Mesothelial cell of epicardium (in vitro differentiated cells): ENCODE measurements at places on chromosomes 16 and 17.

DNA sequence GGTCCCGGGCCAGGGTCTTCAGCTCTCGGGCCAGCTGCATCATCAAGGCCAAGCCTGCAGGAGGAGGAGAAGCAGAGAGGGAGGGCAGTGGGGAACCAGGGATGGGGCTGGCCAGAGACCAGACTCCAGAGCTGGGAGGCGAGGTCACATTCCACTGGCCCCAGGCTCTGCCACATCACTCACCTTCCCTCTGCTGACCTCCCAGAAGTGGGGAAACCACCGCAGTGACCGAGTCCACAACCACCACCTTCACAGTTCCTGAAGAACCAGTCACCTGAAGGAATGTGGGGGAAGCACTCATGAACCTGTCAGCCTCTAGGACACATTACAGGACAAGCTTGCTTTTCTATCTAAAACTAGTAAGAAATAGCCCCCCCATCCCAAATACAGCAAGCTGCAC, 16.4 kb downstream of the RAD51D start:
- H3K27me3 ChIP-seq = no peaks in the 10 kb centered on the region
- H3K36me3 ChIP-seq = peaks cover 30% of the 10 kb centered on the region
- H3K4me1 ChIP-seq = no peaks in the 10 kb centered on the region
- H3K27ac ChIP-seq = no peak overlapping the region
- DNase-seq = no peak

DNA sequence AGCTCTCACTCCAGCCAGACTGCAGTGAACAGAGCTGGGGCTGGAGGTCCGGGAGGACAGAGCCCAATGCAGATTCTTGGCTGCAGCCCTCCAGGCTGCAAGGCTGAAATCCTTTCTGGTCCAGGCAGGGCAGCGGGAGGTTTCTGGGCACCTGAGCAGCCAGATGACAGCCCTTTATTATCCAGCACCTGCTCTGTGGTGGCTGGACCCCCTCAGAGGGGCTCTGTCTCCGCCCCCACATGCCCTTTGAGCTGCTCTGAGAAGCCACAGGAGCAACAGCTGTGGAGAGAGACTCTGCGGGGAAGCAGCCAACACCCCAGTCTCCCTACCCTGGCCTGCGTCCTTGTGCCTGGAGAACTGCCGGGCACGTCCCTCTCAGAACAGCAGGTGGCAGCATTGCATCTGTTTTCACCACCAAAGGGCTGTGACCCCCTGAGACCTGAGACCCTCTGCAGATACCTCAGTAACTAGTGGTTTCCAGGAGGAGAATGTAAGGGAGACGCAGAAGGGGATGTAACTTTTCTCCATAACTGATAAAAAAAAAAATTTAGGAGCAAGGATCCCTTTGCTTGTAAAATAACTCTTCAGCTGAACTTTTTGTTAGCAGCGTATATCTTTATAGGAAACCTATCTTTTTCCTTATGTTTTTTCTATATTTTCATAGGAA, 3.7 kb upstream of the CNP start:
- no peaks in the 10 kb centered on the region for H3K36me3 ChIP-seq
- peaks cover 23% of the 10 kb centered on the region for H3K4me1 ChIP-seq
- no peak overlapping the region for H3K27ac ChIP-seq
- no peaks in the 10 kb centered on the region for H3K27me3 ChIP-seq

GRCh38 chr17:13933441-13934276, 135.6 kb upstream of the COX10 start:
- H3K27me3 ChIP-seq = no peaks in the 10 kb centered on the region
- H3K27ac ChIP-seq = no peak overlapping the region
- DNase-seq = no peak
- H3K4me1 ChIP-seq = peaks cover 5% of the 10 kb centered on the region

DNA sequence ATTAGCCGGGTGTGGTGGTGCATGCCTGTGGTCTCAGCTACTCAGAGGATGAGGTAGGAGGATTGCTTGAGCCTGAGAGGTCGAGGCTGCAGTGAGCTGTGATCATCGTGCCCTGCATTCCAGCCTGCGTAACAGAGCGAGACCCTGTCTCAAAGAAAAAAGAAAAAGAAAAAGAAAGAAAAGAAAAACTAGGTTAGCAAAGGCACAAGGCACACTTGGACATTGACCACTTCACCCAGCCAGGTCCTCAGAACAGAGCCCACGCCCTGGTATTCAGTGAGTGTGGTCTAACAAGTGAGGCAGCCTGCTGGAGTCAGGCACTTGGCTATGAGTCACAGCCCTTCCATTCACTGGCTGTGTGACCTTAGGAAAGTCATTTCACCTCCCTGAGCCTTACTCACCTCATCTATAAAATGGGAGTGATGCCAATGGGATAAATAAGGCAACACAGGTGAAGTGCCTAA, 10.4 kb downstream of the MILR1 start:
- no peak overlapping the region for H3K4me3 ChIP-seq
- H3K4me1 ChIP-seq = peaks cover 2% of the 10 kb centered on the region
- no peak for DNase-seq

- H3K27ac ChIP-seq = no peak overlapping the region
- H3K4me3 ChIP-seq = no peak overlapping the region
- no peaks in the 10 kb centered on the region for H3K27me3 ChIP-seq
- DNase-seq = no peak
- peaks cover 7% of the 10 kb centered on the region for H3K4me1 ChIP-seq
- no peaks in the 10 kb centered on the region for H3K36me3 ChIP-seq
Measured at GRCh38 chr17:67434061-67434525, 57.0 kb downstream of the PITPNC1 start.

DNA sequence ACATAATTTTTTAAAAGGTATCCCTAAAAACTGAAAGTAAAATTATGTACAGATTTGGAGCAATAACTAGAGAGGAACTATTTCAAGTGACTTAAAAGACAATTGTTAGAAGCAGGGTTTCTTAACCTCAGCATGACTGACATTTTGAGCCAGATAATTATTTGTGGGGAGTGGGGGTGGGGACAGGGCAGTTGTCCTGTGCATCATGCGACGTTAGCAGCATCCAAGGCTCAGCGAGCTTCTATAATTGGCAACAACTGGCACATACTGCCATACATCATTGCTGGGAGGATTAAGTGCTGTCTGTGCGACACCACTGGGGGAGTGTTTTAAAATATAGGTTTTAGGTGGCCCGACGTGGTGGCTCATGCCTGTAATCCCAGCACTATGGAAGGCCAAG, 27.1 kb downstream of the GABARAPL2 start:
- H3K4me3 ChIP-seq = no peak overlapping the region
- H3K36me3 ChIP-seq = peaks cover 17% of the 10 kb centered on the region
- peaks cover 16% of the 10 kb centered on the region for H3K4me1 ChIP-seq
- DNase-seq = no peak
- no peaks in the 10 kb centered on the region for H3K27me3 ChIP-seq
- H3K27ac ChIP-seq = no peak overlapping the region

GRCh38 chr16:3953728-3954410, 73.4 kb upstream of the CREBBP start:
- H3K36me3 ChIP-seq = no peaks in the 10 kb centered on the region
- no peak for DNase-seq
- no peak overlapping the region for H3K27ac ChIP-seq
- peaks cover 44% of the 10 kb centered on the region for H3K4me1 ChIP-seq
- peaks cover 2% of the 10 kb centered on the region for H3K27me3 ChIP-seq

GRCh38 chr16:56604966-56605365, 3.4 kb upstream of the MT2A start:
- peaks cover 31% of the 10 kb centered on the region for H3K4me1 ChIP-seq
- no peak overlapping the region for H3K4me3 ChIP-seq
- DNase-seq = no peak
- no peaks in the 10 kb centered on the region for H3K36me3 ChIP-seq

GRCh38 chr17:52751051-52751450, 592.5 kb upstream of the CA10 start:
- no peak overlapping the region for H3K4me3 ChIP-seq
- no peak overlapping the region for H3K27ac ChIP-seq
- H3K4me1 ChIP-seq = no peaks in the 10 kb centered on the region
- H3K36me3 ChIP-seq = no peaks in the 10 kb centered on the region
- H3K27me3 ChIP-seq = peaks cover 5% of the 10 kb centered on the region

GRCh38 chr17:53950858-53951250, 128.1 kb downstream of the KIF2B start:
- DNase-seq = no peak
- H3K36me3 ChIP-seq = peaks cover 4% of the 10 kb centered on the region
- H3K27ac ChIP-seq = no peak overlapping the region
- peaks cover 6% of the 10 kb centered on the region for H3K4me1 ChIP-seq

DNA sequence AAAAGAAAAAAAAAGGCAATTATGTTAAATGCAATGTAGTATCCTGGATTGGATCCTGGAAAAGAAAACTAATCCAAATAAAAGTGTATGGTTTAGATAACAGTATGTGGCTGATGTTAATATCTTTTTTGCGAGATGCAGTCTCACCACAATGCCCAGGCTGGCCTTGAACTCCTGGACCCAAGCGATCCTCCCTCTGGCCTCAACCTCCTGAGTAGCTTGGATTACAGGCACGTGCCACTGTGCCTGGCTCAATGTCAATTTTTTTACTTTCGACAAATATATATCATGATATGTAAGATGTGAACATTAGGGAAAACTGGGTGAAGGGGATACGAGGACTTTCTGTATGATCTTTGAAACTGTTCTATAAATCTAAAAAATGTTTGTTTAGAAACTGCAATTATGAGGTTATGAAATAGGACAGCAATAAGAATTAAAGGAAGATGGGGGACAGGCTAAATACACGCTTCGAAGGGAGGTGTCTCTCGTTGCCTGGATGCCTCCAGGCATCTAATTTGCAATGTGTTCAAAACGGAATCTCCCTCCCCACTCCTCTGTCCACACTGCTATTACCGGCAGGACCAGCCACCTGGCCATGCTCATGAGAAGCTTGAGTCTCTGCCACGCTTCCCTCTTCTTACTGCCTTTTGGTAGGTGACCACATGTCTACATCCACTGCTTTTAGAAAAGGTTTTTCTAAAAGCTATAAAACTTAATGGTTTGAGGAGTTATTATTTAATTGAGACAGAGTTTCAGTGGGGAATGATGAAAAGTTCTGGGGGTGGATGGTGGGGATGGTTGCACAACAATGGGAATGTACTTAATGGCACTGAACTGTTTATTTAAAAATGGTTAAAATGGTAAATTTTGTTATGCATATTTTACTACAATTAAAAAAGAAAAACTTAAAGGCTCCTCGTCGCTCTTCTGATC, 15.2 kb downstream of the UBE2O start:
- no peaks in the 10 kb centered on the region for H3K27me3 ChIP-seq
- no peak for DNase-seq
- peaks cover 2% of the 10 kb centered on the region for H3K36me3 ChIP-seq
- H3K4me3 ChIP-seq = no peak overlapping the region
- H3K27ac ChIP-seq = no peak overlapping the region

DNA sequence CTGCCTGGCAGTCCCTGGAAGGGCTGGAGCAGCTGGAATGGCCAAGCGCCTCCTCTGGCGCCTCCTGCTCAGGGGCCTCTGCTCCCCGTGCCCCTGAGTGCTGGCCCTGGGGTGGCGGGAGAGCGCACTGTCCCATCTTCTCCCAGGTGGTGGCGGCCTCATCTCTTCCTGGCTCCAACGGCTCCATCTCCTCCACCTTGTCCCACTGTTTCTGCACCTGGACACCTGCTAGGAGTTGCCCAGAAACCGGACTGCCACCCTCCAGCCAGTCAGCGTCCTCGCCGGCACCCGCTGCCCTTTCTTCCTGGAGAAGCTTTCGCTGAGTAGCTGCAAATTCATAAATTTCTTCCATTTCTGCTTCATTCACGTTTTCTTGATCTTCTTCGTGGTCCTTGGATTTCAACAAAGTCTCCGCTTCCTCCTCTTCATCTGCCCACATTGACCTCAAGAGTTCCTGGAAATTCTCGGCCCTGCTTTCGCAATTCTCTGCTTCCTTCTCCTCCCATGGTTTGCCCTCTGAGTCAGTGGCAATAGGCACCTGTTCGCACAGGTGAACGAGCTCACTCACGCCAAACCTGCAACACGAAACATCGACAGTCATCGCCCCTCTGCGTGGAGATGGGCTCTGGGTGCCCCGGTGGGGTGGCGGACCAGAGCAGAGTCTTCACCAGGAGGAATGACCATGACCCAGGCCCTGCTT, 13.7 kb upstream of the NLRC3 start:
- H3K36me3 ChIP-seq = peaks cover 27% of the 10 kb centered on the region
- no peak for DNase-seq
- no peak overlapping the region for H3K27ac ChIP-seq
- H3K4me3 ChIP-seq = no peak overlapping the region

- no peaks in the 10 kb centered on the region for H3K36me3 ChIP-seq
- H3K27me3 ChIP-seq = peaks cover 20% of the 10 kb centered on the region
- H3K4me3 ChIP-seq = no peak overlapping the region
- no peak for DNase-seq
- peak overlapping the region; percentile 13 for H3K27ac ChIP-seq
- H3K4me1 ChIP-seq = peaks cover 39% of the 10 kb centered on the region
Measured at GRCh38 chr17:45016237-45016636, 35.2 kb downstream of the DCAKD start.

DNA sequence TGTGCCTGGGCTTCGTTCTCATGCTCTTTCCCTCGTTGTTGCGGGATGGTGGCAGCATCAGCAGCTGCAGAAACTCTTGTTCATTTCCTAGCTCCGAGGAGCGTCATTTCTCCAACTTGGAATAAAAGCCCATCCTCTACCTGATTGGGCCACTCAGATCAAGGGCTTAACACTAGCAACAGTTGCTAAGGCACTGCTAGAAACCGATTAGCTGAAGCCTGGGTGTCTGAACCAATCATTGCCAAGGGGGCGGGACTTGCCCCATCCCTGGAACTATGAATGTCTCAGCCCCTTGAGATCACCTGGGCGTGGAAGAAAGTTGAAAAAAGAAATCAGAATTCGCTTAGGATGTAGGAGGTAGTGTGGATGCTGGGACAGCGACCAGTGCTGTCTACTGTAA, 145.3 kb downstream of the FOXL1 start:
- H3K36me3 ChIP-seq = no peaks in the 10 kb centered on the region
- no peak for DNase-seq
- no peak overlapping the region for H3K4me3 ChIP-seq
- no peak overlapping the region for H3K27ac ChIP-seq
- H3K4me1 ChIP-seq = no peaks in the 10 kb centered on the region

- DNase-seq = no peak
- peaks cover 79% of the 10 kb centered on the region for H3K27me3 ChIP-seq
- no peaks in the 10 kb centered on the region for H3K36me3 ChIP-seq
- no peak overlapping the region for H3K27ac ChIP-seq
- peaks cover 24% of the 10 kb centered on the region for H3K4me1 ChIP-seq
Measured at GRCh38 chr17:36813957-36814563, 123.2 kb upstream of the LHX1 start.

DNA sequence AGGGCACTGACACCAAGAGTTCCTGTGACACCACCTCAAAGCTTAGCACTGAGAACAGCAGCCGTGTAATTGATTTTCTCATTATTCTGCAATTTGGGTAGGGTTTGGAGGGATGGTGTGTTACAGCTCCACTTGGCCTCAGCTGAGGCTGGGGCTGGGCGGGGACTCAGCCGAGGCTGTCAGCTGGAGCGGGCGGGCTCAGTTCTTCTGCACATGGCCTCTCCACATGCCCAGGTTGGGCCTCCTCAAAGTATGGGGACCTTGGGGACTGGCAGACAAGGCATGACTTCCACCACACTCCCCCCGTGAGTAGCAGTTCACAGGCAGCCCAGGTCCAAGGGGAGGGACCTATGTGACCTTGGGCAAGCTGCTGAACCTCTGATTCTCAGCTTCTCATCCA, 171.5 kb downstream of the IRF8 start:
- H3K4me1 ChIP-seq = peaks cover 9% of the 10 kb centered on the region
- H3K36me3 ChIP-seq = no peaks in the 10 kb centered on the region
- DNase-seq = no peak
- H3K4me3 ChIP-seq = no peak overlapping the region
- no peak overlapping the region for H3K27ac ChIP-seq
- peaks cover 65% of the 10 kb centered on the region for H3K27me3 ChIP-seq

GRCh38 chr16:31298958-31299357, 39.2 kb downstream of the ITGAM start:
- DNase-seq = no peak
- H3K4me3 ChIP-seq = no peak overlapping the region
- H3K4me1 ChIP-seq = no peaks in the 10 kb centered on the region
- no peak overlapping the region for H3K27ac ChIP-seq
- H3K27me3 ChIP-seq = peaks cover 24% of the 10 kb centered on the region
